ENCODE measurements at places on chromosomes 16 and 17.

- no peak for DNase-seq
Measured at GRCh38 chr17:4487820-4488716, 10.6 kb upstream of the SPNS2 start.

DNA sequence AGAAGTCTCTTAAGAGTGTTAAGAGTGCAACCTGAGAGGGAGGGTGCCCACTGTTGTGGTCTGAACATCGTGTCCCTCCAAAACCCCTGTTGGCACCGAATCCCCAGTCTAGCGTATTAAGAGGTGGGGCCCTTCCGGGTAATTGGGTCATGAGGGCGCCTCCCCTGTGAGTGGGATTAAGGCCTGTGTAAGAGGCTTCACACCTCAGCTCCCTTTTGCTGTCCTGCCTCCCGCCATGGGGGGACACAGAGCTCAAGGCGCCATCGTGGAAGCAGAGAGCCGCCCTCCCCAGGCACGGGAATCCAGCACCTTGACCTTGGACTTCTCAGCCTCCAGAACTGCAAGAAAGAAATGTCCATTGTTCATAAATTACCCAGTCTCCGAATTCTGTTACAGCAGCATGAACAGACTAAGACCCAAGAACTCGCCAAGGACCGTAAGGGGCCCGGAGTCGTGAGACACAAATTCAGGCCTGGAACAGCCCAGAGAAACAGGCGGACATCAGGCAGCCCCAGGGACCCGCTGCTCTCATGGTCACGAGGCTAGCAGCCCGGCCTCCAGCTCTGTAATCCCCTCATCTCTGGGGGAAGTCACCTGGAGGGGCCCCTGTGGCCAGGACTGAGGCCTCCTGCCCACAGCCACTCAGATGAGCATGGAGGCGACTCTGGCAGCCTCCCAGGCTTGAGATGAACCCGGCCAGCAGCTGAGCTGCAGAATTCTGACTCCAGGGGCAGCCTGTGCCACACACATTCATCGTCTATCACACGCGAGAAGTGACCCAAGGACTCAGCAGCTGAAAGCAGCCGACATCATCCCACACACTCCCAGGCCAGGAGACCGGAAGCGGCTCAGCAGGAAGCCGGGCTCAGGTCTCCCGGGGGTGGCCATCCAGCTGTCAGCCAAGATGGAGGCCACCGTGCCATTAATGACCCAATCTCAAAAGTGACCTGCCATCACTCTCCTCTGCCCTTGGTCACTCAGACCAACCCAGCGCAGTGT, 12.8 kb upstream of the CHMP6 start:
- no peak for DNase-seq

DNA sequence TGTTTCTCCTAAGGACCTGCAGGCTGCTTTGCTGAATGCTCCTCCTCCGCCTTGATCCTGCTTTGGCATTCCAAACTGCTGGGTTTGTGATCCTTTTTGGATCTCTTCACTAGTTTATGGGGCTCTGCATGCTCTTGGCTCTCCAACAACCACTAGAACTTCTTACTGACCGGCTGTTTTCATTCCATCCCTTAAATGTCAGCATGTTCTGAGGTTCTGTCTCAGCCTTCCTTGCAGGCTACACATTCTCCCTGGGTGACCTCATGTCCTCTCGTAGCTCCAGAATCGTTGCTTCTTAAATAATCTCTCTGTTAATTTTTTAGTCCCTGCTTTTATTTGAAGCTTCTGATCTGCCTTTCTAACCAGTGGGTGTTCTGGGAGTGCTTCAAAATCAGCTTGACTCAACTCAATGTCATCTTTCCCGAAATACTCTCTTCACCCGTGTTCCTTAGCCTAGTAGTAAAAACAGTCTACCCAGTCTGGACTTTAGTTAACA, 119.0 kb upstream of the HS3ST2 start:
- DNase-seq, result no peak

DNA sequence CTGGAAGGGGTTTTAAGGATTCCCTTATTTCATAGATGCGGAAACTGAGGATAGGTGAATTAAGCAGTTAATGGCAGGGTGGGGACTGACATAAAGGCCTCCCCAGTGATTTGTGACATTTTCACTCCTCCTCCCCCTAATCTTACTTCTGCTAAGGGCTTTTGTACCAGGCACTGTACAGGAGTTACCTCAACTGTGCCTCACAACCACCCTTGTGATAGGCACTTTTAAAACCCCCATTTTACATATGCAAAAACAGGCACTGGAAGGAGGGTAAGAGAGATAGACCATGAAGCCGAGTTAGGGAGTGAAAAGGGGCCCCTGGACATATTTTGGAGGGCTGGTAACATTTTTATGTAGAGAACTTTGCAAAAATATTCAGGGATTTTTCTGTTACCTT, 862 bp upstream of the GDE1 start:
- DNase-seq, result no peak

- no peak for DNase-seq
Measured at GRCh38 chr17:45414990-45415881, 17.4 kb downstream of the ARHGAP27 start.

DNA sequence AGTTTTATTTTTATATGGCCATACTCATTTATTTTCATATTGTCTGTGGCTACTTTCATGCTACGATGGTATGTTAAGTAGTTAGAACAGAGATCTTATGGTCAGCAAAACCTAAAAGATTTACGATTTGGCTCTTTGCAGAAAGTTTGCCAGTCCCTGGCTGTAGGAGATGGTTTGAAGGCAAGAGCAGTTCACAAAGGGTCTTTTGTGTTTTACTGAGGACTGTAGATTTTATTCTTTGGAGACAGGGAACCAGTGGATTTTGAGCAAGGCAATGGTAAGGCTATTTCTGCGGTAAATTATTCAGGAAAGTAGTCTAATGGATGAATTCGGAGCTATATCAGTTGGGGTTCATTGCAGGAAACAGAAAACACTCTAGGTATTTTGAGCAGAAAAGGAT, 90.7 kb downstream of the WWP2 start:
- no peak for DNase-seq

GRCh38 chr17:38996660-38997337, 29.6 kb upstream of the FBXO47 start:
- DNase-seq, result no peak

GRCh38 chr16:81521141-81521626, 76.6 kb downstream of the CMIP start:
- DNase-seq, result peak; percentile 27

GRCh38 chr16:31130899-31131298, 4.6 kb downstream of the PRSS8 start:
- no peak for DNase-seq

- no peak for DNase-seq
Measured at GRCh38 chr17:42920922-42921321, 20.3 kb downstream of the G6PC1 start.

GRCh38 chr17:77959926-77960521, 1.5 kb downstream of the TNRC6C start:
- DNase-seq, result no peak

GRCh38 chr17:39923836-39924690, 3.3 kb downstream of the ORMDL3 start:
- DNase-seq, result no peak

DNA sequence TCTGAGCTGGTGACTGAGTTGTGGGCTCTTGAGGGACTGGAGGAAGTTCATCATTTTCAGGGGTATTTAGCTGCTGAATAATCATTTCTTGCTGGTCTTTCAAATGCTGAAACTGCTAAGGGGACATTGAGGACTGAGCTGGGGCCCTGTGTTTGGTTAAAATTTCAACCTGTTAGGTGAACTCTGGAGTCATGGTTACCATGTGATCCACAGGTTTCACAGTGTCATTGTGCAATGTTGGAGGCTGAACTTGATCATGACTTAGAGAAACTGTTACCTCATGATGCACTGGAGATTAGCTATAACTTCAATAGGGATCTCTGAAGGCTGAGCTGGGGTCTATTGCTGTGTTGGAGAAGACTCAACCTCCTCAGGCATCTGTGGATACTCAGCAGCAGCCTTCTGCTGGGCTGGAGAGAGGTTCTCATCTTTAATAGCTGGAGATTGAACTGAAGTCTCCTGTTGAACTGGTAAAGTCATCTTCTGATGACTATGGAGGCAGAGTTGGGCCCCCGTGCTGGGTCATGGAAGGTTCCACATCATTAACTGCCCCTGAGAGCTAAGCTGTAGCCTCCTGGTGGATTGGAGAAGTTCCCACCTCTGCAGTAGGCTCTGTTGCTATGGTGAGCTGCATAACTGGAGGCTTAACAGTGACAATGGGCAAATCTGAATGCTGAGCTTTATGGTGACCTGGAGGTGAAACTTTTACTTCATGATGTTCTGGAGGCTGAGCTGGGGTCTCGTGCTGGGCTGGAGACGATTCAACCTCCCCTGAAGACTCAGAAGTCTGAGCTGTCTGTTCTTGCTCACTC, 15.2 kb downstream of the RDM1 start:
- DNase-seq, result no peak

DNA sequence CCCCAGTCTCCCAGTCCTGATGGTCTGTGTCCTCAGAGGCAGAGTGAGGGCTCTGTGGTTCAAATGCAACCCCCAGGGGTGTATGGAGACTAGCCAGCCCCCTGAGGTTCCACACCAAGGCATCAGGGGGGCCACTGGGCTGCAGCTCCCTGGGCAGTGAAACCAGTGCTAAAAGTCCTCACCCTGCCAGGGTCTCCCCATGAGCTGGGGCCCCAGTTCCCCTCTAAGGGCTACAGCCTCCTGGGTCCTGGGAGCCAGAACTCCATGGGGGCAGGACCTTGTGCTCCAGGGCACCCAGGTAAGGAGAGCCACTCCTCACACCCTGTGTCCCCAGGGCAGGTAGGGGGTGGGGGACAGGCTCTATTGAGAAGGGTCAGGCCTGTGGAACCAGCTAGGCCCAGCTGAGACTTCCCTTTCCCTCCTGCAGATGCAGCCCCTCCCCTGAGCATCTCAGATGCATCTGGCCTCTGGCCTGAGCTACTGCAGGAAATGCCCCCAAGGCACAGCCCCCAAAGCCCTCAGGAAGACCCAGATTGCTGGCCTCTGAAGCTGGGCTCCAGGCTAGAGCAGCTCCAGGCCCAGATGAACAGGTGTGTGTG, 6.4 kb upstream of the DCAF7 start:
- no peak for DNase-seq

DNA sequence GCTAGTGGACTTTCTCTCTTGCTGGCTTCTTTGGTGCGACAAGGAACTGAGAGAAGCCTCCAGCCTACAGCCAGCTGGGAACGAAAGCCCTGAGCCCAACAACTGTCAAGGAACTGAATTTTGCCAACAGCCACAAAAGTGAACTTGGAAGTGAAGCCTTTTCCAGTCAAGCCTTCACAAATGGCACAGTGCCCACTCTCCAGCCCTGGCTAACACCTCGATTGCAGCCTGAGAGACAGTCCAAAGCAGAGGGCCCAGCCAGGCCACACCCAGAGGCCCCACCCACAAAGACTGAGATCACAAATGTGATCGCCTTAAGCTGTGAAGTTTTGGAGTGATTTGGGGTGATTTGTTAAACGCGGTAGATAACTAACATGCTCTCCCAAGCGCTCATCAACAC, 244.6 kb upstream of the SDK2 start:
- no peak for DNase-seq

GRCh38 chr17:77070888-77071279, 69.9 kb upstream of the SEC14L1 start:
- no peak for DNase-seq

DNA sequence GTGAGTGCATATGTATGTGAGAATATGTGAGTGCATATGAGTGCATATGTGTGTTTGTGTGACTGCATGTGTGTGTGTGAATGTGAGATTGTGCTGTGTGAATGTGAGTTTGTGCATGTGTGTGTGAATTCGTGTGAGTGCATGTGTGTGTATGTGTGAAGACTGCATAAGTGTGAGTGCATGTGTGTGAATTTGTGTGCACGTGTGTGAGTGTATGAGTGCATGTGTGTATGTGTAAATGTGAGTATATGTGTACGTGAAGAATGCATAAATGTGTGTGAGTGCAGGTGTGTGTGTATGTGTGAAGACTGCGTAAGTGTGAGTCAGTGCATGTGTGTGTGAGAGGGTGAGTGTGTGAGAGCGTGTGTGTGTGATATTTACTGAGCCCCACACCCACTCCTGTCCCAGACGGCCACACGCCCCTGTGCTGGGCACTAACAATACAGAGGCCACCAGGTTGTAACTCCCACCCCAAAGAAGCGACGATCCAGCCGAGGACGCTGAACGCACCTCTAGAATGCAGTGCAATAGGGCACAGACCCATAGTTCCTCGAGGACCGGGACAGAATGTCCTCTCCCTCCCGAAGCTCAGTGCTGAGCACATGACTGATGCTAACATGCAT, 97.8 kb downstream of the C16orf95 start:
- no peak for DNase-seq

GRCh38 chr17:8885967-8886684, 18.7 kb upstream of the PIK3R6 start:
- DNase-seq, result no peak

GRCh38 chr17:48144231-48144630, 36.7 kb downstream of the SNX11 start:
- DNase-seq, result no peak

DNA sequence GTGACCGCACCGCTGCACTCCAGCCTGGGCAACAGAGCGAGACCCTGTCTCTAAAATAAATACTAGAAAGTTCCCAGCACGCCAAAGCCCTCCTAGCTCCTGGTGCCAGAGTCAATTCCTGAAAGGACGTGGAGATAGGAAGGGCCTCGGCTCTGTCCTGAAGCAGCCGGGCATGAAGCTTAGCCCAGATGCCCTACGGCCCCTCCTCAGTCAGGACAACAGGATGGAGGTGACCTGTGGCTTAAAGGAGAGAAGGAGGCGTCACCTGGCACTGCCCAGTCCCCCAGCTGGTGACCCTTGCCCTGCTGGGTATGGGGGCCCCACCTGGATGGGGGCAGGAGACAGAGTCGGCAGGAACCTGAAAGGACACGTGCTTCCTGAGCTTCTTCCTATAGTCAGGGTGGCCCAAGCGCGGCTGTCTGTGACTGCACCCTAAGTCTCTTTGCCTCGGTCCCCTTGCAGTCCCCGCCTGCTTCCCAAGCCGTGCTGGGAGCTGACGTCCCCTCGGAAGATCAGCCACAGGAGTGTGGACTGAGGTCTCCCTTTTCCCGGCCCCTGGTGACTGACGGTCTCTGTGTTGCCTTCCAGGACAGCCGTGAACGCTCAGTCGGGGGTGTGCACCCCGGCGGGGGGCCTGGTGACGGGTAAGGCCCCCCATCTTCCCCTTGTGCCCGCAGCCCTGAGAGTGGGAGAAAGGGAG, 14.9 kb upstream of the RNF213 start:
- DNase-seq, result no peak

DNA sequence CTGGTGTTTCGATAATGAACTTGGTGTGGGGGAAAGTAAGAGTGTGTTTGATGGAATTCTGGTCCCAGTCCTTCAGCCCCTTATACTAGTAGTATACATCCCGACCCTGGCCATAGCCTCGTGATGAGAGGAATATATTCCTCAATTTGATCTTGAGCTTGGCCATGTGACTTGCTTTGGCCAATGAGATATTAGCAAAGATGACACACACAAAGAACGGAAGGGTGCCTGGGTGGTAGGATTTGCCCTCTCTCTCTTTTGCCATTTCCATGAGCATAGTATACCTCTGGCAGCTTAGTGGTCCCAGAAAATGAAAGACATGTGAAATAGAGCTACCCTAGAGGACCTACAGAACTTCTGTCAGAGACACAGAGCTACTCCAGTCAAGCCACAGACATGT, 2.9 kb upstream of the EMP2 start:
- no peak for DNase-seq
